Glomerular endothelial cell (primary cell): ENCODE measurements at places on chromosomes 16 and 17. TPM values are rescaled to one million over a fixed set of nuclear protein-coding genes. Genes with fewer than 3 reads are reported as not detected.

The TEKT3 gene
- not detected in 2 replicates for total RNA-seq

The C16orf46 gene
- 0.58 TPM in 1 of 2 replicates, not detected in the other for total RNA-seq

The CSH2 gene
- total RNA-seq: not detected in 2 replicates

The CHST5 gene
- total RNA-seq: 0.12 TPM in 1 of 2 replicates, not detected in the other

The SPATA22 gene
- not detected in 2 replicates for total RNA-seq

The ZMYND15 gene
- 0.06 and 0.15 TPM in 2 replicates for total RNA-seq

The PNMT gene
- not detected in 2 replicates for total RNA-seq

The CDR2L gene
- 40.7 and 63.5 TPM in 2 replicates for total RNA-seq

The C17orf113 gene
- 0.70 TPM in 1 of 2 replicates, not detected in the other for total RNA-seq

The SERPINF2 gene
- total RNA-seq: 1.6 TPM in 1 of 2 replicates, not detected in the other

The DNAH9 gene
- not detected in 2 replicates for total RNA-seq

The CRYBA1 gene
- total RNA-seq: not detected in 2 replicates

The AKAP10 gene
- 16.7 and 16.8 TPM in 2 replicates for total RNA-seq

The HSF4 gene
- total RNA-seq: 2.9 and 4.8 TPM in 2 replicates

The GAN gene
- total RNA-seq: 6.6 and 8.1 TPM in 2 replicates

The NR1D1 gene
- total RNA-seq: 1.8 and 5.1 TPM in 2 replicates

The KRTAP1-5 gene
- 0.29 and 0.82 TPM in 2 replicates for total RNA-seq

The TMEM98 gene
- 115 and 123 TPM in 2 replicates for total RNA-seq

The PPP1R27 gene
- total RNA-seq: not detected in 2 replicates
